Stimulated activated memory B cell treated with anti-CD40 and anti-IgM and Interleukin-4, amounts not matched to agents 10 μg/mL and 1 μg/mL and 100 μg/mL, for 72 hours (primary cell): ENCODE measurements at places on chromosomes 2 and 18.

GRCh38 chr18:75105551-75106254, 103.2 kb downstream of the PTGR3 start:
- no peak for ATAC-seq

DNA sequence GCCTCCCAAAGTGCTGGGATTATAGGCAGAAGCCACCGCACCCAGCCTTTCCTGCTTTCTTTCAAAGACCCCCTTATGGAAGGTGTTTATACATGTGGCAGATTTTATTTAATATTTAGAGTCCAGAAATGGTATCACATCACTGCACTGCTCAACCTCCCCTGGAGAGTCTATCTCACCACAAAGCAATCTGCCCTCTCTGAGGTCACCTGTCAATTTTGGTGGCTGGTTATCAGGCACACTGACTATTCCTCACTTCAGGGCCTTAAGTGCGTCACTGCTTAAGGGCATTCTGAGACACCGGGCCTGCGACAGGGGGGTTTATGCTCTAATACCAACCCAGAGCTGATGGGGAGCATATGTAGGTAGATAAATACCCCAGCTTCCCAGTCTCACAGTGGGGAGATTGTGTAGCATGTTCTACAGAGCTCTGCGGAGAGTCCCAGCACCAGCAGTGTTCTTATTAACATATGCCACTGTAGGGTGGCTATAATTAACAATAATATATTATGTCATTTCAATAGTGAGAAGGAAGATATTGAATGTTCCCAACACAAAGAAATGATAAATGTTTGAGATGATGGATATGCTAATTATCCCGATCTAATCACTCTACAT, 42.7 kb upstream of the ZDBF2 start:
- ATAC-seq: no peak

DNA sequence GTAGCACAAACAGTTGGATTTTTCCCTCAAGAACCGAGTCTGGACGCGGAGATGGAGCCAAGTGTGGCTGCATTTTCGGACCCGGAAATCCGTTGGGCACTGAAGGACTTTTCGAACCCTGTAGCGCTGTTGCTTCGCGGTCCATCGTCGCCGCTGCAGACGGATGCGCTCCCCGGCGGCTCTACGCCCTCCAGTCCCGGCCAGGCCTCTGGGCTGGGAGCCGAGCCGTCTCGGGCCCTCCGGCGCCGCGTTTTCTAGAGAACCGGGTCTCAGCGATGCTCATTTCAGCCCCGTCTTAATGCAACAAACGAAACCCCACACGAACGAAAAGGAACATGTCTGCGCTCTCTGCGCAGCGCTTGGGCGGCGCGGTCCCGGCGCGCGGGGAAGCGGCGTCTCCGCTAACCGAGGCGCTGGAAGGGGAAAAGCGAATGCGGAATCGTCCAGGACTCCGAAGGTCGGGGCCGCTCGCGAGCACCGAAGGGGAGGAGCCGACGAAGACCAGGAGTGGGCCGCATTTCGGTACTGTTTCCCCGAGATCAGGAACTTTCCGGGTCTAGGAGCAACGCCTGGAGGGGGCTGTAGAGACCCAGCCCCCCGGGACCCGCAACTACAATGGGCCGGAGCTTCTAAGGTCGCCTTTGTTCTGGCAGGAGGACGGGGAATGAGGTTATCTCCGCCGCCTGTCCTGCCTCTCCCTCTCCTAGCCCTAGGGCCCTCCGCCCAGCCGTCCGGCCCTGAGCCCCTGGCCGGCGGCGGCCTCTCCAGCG, 3.2 kb downstream of the EMX1 start:
- no peak for ATAC-seq

DNA sequence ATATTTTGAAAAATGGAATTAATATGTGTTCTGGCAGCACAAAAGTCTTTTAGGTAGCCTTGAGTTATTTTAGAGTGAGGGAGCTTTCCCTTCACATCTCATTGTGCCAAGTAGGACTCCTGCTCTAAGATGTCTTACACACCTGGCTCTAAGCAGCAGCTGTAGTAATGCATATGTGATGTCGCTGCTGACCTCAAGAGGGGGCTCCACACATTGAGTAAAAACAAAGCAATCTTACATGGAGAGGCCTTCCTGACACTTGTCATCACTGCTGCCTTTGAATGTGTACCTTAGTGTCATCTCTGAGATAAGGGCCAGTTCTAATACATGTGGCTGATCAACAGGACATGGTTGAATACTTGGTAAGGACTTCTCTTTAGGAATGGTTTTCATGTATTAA, 75.8 kb downstream of the ACTR3 start:
- ATAC-seq: peak; percentile 64

GRCh38 chr18:39340418-39340817, 1774.8 kb upstream of the CELF4 start:
- ATAC-seq: no peak

- no peak for ATAC-seq
Measured at GRCh38 chr2:55839182-55839819, 84.3 kb downstream of the EFEMP1 start.

DNA sequence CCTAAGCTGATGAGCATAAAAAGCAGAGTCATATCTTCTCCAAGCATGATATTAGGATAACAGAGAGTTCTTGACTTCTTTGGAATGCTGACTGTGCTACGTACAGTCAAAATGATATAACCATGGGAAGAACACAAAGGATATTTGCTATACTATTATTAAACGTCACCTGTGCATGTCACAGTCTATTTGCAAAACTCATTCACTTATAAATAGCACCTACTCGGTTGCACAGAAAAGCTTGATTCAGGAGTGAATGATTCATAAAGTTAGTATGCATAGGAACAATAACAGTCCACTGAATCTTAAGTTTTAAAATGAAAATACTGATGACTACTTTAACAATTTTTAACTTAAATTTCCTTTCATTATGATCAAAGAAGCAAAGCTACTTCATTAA, 83.3 kb downstream of the SP3 start:
- no peak for ATAC-seq

DNA sequence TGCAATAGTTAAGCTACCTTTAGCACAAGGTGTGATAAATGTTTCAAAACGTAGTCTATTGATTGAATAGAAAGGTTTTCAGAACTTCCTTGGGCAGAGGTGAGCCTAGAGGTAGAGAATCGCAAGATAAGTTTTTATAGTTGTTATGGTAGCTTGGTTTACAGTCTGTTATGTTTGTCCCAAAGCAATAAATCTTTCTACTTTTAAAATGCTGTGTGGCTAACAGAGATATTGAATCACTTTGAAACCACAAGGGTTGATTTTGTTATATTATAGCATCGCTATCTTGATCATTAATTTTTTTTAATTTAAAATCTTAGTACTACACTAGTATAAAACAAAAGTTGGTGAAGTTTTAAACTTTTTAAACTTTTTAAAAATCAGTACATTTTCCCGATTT, 126.7 kb downstream of the TMEM182 start:
- ATAC-seq: no peak

GRCh38 chr2:229952256-229952835, 30.0 kb downstream of the FBXO36 start:
- no peak for ATAC-seq

GRCh38 chr18:63590373-63590772, 3.2 kb downstream of the SERPINB13 start:
- no peak for ATAC-seq

DNA sequence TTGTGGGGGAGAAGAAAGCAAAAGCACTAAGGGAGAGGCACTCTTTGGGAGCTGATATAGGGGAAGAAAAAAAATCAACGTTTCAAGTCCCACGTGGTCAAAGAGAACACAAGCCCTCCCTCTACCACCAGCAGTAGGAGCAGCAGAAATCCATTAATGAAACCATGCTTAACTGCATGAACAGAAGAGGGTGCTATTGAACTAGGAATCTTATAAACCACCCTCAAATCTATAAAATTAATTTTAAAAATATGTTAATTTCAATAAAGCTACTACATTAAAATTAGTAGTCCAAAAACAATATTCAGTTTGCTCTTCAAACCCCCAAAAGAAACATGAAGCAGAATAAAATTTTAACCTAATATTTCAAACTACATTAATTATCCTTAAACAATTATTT, 147.8 kb downstream of the TMEM18 start:
- ATAC-seq: no peak

DNA sequence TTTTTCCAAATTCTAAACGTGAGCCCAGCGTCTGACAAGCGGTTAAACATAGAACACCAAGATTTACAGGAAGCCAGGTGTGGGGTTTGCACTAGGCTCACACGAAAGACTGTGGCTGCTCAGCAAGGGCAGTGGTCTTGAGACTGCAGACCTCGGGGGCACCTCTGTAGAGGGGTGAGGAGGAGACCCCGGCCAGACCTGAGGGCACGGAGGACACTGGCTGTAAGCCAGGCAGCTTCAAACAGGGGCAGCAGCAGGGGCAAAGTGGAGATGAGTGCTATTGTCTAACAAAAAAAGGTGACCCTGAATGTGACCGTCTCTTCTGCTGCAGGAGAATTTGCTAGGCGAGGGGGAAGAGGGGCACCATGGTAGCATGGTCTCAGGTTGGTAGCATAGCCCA, 140.3 kb downstream of the CYP26B1 start:
- no peak for ATAC-seq

DNA sequence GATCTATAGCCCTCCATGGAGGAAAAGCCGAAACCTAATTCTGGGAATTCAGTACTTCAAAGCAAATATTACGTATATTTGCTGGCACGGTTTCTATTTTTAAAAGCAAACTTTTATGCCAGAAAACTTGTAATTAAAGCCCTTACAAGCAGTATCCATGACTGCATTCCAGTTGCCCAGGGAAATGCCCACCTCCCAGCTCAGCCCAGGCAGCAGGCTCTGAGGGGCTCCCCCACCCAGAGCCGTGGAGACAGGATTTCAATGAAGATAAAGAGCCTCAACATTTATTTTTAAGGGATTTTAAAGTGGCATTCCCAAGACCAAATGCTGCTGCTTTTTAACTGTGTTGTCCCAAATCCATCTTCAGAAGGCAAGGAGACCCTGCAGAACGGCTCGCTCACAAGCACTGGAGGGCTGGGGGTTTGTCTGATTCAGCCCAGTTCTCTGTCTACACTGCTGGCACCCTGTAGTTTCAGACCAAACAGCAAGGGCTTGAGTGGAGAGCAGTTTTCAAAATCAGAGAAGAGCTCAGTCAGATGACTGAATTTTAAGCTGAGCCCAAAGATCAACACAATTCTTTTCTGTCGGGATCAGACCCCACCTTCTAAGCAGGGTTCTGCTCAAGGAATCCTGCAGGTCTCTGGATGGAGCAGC, 105.1 kb downstream of the KCNF1 start:
- no peak for ATAC-seq

DNA sequence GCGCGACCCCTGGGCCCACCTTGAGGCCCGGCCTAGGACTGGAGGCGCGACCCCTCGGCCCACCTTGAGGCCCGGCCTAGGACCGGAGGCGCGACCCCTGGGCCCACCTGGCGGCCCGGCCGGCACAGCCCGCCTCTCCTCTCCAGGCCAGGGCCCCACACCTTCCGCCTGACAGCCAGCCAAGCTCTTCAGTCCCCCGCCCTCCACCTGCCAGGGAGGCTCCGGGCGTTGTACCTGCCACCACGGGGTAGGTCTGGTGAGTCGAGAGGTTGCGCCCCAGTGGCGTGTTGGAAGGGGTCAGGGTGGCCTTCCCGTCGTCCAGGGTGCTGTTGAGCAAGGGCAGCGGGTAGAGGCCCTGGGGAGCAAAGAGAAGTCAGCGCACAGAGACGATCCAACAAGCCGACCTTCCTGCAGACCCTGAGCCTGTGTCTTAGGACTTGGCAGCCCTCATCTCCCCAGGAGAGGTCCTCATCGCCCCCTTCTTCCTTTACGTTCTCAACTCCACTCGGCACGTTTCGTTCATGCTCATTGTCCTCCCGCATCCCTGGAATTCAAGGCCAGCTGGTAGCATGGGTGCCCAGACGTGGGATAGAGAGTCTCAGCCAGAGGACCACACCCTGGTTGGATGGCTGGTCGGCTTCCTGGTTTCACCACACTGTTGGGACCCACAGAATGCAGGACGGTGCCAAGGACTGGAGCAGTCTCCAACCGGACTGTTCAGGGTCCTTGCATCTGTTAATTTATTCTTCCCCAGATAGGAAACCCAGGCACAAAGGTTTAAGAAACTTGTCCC, 42.2 kb downstream of the PAX8 start:
- ATAC-seq: no peak

- ATAC-seq: no peak
Measured at GRCh38 chr18:23502516-23503037, 734 bp upstream of the RMC1 start.

DNA sequence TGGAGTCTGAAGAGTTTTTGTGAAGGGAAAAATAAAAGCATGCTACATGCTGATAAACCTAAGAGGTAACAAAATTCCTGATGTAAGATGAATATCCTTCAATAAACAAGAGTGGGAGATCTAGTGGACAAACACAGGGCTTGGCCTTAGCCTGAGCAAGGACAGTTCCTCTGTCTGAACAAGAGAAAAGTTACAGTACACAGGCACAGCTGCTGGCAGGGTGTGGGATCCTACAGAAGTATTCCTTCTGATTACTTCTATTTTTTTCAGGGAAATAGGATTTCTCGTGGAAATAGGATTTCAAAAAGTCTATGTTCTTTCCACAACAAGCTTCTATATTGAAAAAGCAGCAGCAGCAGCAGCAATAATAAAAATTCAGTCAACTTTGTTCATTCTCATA, 54.1 kb downstream of the NBAS start:
- no peak for ATAC-seq

DNA sequence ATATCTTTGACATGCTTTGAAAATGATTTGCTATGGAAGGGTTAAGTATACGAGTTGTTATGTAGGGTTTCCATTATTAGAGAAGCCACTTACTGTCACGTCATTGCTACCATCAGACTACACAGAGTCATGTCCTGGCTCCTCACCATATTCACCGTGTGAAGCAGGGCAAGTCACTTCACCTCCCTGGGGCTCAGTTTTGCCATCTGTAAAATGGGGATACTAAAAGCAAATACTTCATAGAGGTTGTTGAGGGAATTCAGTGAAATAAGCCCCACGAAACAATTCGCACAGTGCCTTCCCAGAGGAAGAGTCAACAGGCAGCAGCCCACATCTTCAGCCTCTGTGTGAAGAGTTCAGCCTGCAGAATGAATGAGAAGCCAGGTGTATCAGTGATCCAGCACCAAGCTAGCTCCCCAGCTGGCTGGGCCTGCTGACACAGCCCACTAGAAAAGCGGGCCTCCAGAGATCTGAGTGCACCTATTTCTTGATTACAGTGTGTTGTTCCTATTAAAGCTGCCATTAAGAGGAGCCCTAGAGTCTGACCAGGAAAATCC, 3.4 kb downstream of the DIPK1C start:
- ATAC-seq: no peak

GRCh38 chr2:226794196-226794661, 5.4 kb downstream of the IRS1 start:
- no peak for ATAC-seq
